ENCODE measurements at places on chromosomes 3 and 15.
A peak's percentile ranks its signal among the peaks of the same experiment; 100 is the strongest.

- no peak for DNase-seq
These were observed 27.7 kb downstream of the SRPRB start for GRCh38 chr3:133833267-133833666.

- DNase-seq = no peak
These were observed 656.8 kb upstream of the SGO1 start for GRCh38 chr3:20842594-20843436.

GRCh38 chr3:117305681-117306080 lies 596.1 kb downstream of the TUSC7 start:
- DNase-seq = no peak

DNA sequence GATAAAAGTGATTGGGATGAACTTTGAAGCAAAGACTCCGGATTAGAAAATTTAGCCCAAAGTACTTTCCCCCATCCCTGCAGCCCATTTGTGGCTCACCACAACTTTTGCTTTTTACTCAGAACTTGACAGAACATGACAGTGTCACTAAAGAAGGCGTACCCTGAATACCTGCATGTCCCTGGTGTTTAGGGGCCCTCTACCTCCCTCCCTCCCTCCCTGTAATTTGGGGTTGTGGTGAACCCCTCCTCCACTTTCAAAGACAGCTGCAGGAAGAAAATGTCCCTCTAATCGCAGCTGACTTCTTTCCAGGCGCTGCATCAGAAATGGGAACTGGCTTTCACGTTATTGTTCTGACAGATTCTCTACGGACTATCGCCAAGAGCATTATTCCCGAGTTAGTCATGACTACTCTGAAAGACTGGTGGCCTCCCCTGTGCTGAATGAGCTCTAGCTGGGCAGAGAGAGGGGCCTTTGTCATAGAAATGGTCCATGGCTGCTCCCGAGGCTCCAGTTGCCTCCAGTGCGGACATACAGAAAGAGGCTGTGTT lies 93.2 kb upstream of the ARHGEF3 start:
- no peak for DNase-seq

GRCh38 chr3:108887777-108888176 lies 65.2 kb downstream of the TRAT1 start:
- DNase-seq = no peak

GRCh38 chr15:72034859-72035650 lies 82.9 kb downstream of the MYO9A start:
- no peak for DNase-seq

- no peak for DNase-seq
These were observed 171.8 kb downstream of the TMEM108 start for GRCh38 chr3:133209871-133210550.

DNA sequence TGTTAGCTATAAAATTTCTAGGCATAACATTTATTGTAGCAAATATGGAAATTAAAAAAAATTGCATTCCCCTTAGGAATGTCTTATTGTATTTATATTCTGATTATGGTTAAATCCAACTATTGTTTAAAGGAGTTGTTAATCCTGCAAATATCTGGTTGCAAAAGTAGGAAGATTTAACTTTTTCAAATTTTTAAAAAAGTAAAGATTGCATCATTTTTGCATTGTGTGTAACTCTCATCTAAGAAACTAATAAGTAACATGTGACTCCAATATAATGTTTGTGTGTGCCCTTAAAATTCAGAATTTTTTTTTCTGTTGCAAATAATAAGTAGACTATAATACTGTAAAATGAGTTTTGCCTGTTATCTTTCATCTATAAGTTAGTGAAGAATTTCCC lies 204.1 kb upstream of the DPH6 start:
- DNase-seq = no peak

- DNase-seq = no peak
These were observed 172.8 kb upstream of the UBE3A start for GRCh38 chr15:25611603-25612002.

GRCh38 chr3:30069056-30069455 lies 537.3 kb upstream of the TGFBR2 start:
- no peak for DNase-seq

GRCh38 chr3:16849229-16849628 lies 35.5 kb upstream of the PLCL2 start:
- peak; percentile 59 for DNase-seq

DNA sequence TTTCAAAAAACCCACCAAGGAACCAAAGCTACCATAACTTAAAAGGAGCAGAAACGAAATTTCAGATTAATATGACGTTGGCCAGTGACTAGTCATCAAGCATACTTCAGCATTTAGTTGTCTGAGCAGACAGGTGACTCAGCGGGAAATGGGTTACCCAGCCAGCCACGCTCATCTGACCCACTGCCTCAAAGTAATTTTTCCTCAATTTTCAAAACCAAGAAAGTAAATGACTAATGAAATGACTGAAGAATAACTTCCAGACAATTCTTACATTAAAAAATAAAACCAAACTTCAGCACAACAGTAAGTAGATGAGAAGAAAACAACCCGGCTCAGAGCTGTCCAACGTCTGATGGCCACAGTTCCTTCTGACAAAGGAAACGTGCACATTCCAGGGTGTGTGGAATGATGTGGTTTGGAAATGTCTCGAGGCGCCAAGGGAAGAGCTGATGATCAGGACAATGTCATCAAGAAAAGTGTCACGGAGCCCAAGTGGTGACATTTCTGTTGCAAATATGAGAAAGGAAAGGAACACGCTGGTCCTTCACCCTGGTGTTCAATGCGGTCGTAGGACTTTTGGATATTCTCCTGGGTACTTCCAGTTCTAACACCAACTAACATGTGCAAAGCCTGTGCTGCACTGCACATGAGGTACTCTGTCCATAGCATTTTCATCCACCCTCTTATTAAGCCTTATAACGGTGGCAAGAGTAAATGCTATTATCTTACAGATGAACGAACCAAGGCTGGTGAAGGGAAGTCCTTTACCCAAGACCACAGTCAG lies 79.1 kb downstream of the FOXP1 start:
- no peak for DNase-seq

- DNase-seq = no peak
These were observed 435.6 kb upstream of the ONECUT1 start for GRCh38 chr15:53225781-53226180.

DNA sequence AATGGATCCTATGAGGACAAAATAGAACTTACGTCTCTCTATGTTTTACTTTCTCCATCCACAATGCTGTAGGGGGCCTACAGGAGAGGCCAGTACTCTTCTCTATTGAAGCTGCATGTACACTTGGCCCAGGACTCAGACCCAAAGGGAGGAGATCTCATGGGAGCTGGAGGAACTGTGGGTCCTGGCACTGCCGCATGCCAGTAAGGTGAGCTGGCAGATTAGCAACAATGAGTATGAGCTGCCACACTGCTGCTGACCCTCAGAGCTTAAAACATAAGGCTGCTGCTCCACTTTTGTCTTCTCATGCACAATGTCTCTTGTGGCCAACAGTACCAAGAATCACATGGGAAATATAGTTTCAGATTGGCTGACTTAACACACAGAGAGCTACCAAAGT lies 57.8 kb upstream of the TBC1D5 start:
- no peak for DNase-seq

DNA sequence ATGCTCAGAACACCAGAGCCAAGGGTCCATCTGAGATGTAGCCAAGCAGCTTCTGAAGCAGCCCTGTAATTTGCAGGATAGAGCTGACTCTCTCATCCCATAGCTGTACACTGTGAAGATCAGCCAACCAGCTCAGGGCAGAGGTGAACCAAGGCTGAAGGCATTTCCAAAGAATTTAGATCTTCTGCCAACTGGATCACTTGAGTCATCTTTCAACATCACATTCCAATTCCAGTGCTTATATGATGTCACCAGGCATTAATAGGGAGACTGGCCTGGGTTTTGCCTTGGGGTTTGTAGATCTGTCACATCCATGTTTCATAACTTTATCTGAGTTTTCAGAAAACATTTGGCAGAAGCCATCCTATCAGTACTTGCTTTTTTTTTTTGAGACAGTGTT lies 98.2 kb downstream of the NR2F2 start:
- no peak for DNase-seq

DNA sequence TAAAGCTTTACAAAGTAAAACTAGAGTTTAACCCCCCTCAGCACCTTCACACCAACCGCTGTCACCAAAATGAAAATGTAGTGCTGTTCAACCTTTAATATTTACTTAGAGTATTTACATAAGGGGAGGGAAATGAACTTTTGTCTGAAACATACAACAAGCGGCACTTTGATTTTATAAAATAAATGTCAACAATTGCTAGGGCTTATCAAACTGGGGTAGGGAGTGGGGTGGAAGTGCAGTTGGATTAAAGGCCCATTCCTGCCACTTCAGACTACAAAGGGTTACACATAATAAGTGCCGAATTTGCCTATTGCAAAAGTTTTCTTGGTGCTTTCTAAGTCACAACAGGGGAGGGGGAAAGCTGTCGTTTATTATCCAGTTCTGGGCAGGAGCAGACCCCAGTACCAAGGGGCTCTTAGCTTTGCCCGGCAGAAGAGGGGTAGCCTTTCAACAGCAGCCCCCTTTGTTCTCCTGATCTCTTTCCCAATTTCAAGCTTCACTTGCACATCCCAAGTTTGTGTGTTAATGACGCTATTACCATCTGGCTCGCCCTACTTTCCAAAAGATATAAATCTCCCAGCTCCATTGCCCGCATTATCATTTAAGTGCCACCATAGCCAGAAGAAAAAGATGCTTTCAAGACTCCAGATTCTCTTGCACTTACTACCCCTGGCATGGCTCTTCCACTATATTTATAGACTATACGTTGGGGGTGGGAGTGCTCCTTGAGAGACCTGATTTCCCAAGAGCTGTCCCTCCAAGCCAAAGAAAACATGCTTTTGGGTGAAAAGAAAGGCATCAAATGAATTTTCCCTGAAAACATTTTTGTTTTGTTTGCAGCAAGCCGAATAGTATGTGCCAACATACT lies 17.0 kb downstream of the SOX2 start:
- peak; percentile 73 for DNase-seq

DNA sequence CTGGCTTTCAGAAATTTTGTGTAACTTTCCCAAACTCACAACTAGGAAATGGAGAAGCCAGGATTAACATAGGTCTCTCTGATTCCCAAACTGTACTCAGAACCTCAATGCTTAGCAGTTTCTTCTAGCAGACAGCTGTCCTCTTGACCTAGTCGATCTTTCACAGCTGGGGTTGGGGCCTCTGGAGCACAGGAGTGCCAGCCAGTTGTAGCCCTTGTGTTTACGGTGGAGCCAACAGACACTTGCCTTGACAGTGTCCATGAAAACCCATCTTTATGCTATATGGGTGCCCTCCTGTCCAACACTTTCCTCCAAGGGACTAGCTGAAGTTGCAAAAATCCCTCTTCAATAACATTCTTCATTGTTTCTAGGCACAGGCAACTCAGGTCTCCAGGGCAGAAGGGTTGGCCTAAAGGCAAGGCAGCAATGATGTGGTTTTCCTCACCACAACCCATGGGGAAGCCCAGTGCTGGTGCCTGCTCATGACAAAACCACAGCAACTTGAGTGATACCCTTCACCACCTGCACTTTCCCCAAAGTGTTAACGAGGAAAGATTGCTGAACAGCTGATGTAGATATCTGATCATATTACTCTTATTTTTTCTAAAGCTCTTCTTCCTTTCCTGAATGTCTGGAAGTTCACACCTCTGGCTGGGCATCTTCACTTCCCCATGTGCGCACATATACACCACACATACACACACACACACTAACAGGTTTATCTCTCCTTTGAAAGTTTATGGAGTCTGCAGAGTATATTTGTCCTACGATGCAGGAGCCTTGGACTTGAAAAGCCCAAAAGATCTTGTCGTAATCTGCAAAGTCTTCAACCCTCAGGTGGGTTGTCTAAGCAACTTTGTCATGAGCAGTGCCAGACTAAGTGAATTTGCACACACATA lies 11.0 kb upstream of the KNG1 start:
- DNase-seq = no peak

DNA sequence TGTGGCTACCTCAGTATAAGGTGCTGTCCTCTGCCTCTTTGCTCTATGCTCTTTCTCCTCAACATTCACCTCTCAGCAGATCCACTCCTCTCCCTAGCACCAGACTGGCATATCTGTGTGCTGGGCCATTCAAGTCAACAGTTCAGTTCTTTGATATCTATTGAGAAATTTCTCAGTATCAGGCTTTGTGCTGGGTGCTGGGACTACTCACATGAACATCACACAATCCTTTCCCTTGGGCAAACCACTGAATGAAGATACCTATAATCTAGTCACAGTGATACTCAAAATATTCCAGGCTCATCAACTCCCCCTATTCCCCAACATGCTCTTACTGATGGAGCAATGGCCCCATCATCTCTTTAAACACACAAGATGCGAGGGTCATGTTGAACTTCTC lies 120.8 kb downstream of the RPL22L1 start:
- DNase-seq = no peak

- DNase-seq = no peak
These were observed 95.5 kb downstream of the CHST2 start for GRCh38 chr3:143215059-143215458.

- DNase-seq = peak; percentile 32
These were observed 3.8 kb upstream of the GATA2 start for GRCh38 chr3:128496602-128497304.

- peak; percentile 38 for DNase-seq
These were observed 13.6 kb upstream of the ONECUT1 start for GRCh38 chr15:52803467-52804306.

DNA sequence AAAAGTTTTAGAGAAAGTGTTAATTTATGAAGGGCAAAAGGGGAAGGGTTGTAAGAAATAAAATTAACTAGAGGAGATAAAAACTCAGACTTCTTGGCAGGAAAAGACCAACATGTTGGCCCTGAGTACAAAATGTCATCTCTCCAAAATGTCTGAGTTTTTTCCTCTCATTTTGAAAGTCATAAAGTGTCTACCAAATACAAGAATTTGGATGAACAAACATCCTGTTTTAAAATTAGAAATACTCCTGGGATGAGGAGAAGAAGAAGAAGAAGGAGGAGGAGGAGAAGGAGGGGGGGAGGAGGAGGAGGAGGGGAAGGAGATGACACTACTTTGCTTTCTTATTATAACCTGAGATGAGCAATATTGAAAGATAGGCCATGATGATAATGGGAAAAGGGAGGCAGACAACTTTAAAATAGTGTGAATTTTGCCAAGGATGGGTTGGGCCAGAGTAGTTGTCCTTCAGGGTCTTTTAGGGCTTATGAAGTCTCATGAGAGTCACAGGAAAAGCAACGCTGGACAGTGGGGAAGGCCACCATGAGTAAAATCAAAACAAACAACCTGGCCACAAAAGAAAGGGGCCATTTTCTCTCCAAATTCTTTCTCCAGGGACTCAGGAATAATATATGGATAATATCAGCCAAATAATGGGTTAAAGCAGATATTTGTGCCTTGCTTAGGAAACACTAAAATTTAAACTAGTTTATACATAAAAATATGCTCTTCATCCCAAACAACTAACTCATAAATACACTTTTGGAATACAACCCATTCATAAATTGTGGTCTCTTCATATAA lies 632.9 kb downstream of the EPHA3 start:
- DNase-seq = no peak

- DNase-seq = no peak
These were observed 169.5 kb upstream of the ROPN1 start for GRCh38 chr3:124161448-124161847.

DNA sequence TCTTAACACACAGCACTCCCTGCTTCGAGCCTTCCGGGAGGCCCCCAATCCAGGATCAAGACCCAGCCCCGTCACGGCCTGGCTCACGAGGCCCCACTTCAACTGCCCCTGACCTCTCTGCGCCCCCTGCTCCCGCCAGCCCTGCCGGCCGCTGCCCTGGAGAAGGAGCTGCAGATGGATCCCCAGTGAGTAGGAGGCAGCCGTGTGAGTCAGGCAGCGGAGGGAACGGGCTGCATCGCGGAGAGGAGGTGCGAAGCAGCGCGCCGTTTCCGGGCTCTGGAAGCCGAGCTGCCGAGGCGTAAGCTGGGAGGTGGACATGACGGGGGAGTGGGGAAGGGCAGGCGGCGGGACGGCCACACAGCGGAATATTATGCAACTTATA lies 133.4 kb downstream of the TPRA1 start:
- DNase-seq = no peak

Measured in NCI-H2171 treated with DMSO at 0.1 percent for 48 hours (cell line).